ENCODE measurements at places on chromosomes 16 and 17.

DNA sequence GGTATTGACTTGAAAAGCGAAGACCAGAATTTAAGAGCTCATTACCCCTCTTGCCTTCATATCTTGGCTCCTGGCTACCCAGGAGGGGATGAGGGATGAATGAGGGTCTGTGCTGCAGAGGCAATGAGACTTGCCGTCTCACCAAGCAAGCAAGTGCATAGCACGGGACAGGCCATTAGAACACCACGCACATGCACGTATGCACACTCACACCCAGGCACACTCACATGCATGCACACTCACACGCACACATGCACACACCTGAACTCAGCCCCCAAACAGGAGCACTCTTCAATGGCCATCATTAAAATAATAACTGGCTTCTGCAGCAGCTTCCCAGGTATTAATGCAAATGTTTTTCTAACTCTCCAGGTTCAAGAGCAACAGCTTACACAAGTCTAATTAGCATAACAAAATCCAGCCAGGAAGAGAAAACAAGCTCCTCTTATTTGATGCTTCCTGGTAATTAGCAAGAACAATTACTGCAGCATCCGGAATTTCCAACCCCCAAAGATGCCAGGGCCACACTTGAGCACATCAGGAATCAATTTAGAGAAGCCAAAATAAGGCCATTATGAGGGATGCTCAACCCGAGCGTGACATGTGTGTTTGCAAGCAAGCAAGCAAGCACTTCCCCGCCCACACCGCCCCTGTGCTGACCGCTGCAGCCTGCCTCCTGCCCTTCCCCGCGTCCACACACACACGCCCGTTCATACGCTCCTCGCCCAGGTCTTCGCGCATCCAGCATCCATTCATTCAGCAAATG, 171.6 kb upstream of the TNRC6C start:
- no peak for DNase-seq

- DNase-seq, result no peak
These were observed 33.2 kb upstream of the STH start for GRCh38 chr17:45965812-45966211.

DNA sequence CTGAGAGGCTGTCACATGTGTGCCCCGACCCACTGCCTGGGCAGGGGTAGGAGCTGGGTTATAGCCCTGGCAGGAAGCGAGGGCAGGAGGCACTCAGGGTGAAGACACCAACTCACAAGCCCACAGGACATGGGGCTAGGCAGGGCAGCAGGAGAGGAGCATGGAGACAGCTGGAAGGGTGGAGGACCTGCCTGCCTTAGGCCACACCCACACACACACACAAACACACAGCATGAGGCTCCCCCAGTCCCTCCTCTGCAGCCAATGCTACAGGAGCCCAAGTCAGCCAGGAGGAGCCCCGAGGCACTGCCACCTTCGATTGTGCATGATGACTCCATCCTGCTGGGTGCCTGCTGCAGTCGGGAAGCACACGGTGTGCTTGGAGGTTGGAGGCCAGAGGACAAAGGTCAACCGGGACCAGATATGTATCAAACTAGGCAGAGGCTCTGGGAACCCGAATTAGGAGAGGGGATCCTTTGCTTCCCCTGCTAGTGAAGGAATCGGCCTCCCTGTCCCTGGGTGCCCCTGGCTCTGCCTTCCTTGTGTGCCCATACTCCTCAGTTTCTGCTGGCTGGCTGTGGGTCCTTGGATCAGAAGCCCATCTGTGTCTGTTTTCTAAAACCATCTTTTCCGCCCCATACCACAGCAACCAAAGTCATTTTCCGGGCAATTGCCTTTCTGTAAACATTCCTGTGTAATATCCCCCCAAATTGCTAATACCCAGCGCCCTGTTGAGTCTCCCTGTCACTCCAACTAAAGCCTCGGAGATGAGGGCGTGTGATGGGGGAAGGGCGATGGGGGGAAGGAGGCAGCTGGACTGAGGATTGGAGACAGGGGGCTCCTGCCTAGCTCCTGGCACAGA, 20.5 kb downstream of the SRCIN1 start:
- no peak for DNase-seq

DNA sequence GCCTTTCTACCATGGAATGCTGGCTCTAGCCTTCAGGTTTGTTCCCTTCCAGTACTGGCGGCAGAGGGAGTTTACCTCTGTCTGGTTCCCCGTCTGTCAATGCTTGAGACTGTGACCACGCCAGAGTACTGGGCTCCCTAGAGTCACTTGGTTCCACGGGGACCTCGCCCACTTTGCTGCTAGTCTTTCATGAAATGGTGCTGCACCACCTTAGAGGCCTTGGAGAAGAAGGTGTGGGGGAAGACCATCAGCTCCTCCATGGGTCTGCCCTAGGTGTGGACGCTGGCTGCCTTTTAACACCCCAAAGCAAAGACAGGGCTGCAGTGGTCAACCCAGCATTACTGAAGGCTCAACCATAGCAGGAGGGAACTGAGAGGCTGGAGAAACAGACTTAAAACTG, 55.3 kb upstream of the KSR1 start:
- DNase-seq, result no peak

DNA sequence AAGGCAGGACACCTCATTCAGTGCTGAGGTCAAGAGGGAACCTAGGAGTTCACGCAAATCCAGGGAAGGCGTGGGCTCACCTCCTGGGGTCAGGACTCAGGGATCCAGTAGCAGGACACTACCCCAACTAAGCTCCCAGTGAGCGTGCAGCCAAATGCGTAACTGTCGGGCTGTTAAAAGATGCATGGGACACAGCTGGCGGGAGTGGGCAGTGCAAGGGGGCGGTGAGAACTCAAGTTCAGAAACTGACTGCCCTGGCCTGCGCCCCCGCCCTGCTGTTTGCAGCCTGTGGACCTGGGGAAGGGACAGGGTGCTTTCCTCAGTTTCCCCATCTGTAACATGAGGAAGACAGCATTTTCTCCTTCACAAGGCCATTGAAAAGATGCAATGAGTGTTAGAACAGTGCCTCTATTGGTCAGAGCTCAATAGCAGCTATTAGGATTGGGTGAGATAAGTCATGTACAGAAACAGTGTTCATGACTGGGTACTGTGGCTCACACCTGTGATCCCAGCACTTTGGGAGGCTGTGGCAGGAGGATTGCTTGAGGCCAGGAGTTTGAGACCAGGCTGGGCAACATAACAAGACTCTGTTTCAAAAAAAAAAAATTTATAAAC, 20.2 kb downstream of the CDIPT start:
- DNase-seq, result no peak

- DNase-seq, result no peak
These were observed 39.2 kb downstream of the GPATCH8 start for GRCh38 chr17:44464037-44464436.

DNA sequence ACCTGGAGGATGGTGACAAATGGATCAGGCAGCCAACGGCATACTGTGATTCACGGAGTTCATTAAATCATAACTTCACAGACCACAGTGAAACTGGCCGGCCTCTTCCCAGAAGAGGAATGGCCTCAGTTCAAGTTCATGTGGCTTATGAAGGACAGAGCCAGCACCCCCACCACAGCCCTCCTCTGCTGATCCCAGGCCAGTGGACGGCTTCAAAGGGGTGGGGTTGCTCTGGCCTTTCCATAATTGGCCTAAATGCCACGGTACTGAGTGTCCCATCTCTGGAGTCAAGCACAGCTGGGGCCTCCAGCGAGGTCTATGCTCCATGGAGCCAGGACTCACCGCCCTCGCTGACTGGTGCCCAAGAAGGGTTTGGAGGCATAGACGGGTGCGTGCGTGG, 21.4 kb downstream of the GALNS start:
- DNase-seq, result no peak

GRCh38 chr17:9842057-9842758, 16.5 kb downstream of the GLP2R start:
- peak; percentile 66 for DNase-seq

- no peak for DNase-seq
These were observed 53.7 kb downstream of the BAHCC1 start for GRCh38 chr17:81448950-81449349.

DNA sequence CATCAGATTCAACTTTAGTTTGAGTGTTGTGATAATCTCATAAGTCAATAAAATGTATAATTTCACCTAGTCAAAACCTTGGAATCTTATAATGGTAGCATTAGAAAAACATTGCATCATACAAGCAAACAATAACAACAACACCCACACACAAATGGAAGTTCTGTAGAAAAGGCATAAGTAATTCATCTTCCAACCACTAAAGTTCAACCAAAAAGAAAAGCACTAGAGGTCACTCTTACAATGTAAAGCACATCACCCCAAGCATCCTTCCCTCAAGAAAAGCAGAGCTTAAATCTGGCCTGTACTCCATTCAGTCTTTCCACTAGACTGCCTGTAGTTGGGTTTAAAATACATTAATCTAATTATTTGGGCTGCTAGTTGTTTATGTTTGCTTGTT, 1.8 kb downstream of the CNTNAP4 start:
- DNase-seq, result no peak

DNA sequence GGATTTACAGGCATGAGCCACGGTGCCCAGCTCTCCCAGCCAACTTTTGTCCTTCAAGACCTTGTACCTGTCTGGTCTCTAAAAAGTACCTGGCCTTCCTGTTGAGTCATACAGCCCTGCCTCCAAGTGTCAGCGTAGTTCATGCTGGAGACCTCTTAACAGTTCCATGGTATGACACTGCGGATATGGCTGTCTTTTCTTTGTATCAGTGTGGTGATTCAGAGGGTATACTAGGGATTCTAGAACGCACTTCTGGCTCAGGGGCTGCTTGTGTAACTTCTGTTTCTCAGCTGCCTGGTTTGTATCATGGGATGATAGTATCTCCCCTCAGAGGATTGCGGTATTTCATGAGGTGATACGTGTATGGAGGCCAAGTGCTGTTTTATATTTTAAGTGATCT, 2.0 kb upstream of the TMEM11 start:
- no peak for DNase-seq

- no peak for DNase-seq
These were observed 1.2 kb downstream of the CBX4 start for GRCh38 chr17:79837888-79838521.

- DNase-seq, result no peak
These were observed 134.8 kb upstream of the IRX6 start for GRCh38 chr16:55189224-55189623.

- no peak for DNase-seq
These were observed 436.0 kb upstream of the CA10 start for GRCh38 chr17:52594516-52594915.

DNA sequence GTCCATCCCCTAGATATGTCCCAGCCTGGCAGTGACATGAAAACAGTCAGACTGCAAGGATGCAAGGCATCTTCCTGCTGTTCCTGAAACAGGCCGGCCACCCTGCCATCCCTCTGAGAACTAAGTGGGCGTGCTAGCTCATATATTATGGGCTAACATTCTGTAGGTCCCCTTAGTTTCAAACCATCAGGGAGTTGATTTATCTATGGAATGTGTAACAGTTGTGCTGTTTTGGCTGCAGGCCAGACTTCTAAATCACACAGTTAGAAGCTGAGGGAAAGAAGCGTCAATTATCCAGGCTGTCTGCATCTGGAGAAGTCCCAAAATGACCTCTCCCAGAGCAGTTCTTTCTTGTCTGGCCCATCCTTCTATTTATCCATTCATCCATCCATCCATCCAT, 102.7 kb upstream of the DNAH9 start:
- no peak for DNase-seq

DNA sequence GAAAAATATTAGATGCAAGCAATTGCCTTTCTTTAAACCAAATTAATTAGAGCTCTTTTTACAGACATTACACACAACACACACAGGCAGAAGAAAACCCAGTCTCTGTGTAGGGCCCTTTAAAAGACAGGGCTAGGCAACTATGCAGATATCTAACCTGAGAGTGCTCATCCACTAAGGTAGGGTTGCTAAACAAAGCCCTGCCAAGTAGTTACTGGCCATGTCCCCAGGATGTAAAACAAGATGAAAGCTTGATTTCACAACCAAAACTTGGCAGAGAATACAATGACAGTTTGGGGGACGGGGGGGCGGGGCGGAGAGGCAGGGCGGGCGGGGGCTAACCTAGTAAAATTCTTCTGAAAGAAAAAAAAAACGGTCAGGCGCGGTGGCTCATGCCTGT, 669.0 kb upstream of the CA10 start:
- DNase-seq, result no peak

- DNase-seq, result no peak
These were observed 102.8 kb upstream of the KCNJ16 start for GRCh38 chr17:69972251-69972650.

GRCh38 chr16:68790130-68790761, 53.1 kb upstream of the TANGO6 start:
- no peak for DNase-seq

GRCh38 chr17:5309851-5310250, 27.8 kb downstream of the RABEP1 start:
- no peak for DNase-seq

- no peak for DNase-seq
These were observed 117.7 kb downstream of the WSCD1 start for GRCh38 chr17:6187836-6188235.

- DNase-seq, result no peak
These were observed 3.2 kb downstream of the ARHGAP27 start for GRCh38 chr17:45429339-45430005.

DNA sequence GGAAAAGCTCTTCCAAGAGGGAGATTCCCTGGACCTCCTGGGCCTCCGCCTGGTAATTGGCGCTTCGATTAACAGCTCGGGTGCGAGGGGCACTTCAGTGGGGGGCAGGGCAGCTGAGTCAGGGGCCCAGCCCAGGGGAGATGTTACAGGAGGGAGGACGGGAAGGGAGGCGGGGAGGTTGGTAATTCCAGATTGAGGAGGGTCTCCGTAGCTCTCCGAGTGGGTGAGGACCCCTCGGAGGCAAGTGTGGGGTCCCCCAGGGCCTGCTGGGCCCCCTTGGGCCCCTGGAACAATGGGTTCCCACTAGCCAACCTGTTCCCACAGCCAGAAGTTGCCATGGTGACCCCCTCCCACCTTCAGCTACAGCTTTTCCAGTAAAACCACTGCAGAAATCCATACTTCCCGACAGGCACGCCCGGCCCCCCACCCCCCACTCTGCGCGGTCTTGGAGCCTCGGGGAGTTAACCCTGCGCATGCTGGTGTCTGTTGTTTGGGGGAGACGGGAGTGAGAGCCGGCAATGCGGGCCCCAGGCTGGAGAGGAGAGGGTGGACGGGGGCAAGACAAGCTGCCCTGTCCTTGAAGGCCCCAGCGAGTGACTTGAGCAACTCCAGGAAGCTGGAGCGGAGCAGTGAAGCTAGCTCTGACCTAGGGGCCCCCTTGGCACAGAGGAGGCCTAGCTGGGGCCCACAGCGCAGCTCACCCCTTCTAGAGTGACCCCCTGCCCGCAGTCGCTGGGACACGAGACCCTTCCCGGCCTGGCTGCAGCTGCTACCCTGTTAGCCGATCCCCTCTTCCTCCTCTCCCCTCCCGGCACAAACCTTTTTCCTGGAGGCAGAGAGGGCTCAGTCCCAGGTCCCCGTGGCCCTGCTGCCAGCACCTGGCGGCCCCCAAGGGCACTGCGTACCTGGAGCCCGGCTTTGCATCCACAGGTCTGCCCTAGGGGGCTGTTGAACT, 37.8 kb downstream of the TMEM235 start:
- DNase-seq, result no peak

DNA sequence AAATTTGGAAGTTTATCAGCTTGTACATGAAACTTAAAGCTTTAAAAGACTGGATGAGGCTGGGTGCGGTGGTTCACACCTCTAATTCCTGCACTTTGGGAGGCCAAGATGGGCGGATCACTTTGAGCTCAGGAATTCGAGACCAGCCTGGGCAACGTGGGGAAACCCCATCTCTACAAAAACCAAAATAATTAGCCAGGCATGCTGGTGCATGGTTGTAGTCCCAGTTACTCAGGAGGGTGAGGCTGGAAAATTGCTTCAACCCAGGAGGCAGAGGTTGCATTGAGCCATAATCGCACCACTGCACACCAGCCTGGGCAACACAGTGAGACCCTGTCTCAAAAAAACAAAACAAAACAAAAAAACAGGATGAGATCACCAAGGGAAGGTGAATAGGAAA, 209.5 kb downstream of the AATF start:
- no peak for DNase-seq

- no peak for DNase-seq
These were observed 17.4 kb downstream of the CCDC182 start for GRCh38 chr17:57727630-57728175.

All from left ventricle myocardium superior (tissue), 1 donor.